ENCODE measurements at places on chromosomes 4 and X.

DNA sequence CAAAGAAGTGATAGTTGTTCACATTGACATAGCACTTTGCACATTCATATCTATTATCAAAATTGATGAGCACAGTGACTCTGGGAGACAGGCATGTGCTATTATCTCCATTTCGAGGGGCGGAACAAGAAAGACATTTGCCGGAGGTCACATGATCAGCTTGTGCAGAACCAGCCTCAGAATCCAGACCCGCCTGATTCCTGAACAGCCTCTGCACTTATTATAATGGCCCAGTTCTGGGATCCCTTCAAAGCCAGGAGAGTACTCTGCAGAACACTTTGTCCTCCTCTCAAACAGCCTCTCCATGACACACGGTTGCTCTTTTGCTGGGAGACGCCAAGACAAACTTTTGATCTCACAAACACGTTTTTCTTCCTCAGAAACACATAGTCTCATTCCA is 48.4 kb downstream of the RWDD4 start:
- peak; percentile 28 for DNase-seq

GRCh38 chr4:23999714-24000469 is 110.0 kb upstream of the PPARGC1A start:
- DNase-seq = no peak

- no peak for DNase-seq
Observed at GRCh38 chr4:13496605-13497004, 12.5 kb upstream of the RAB28 start.

- peak; percentile 5 for DNase-seq
Observed at GRCh38 chr4:24278693-24279092, 305.7 kb downstream of the DHX15 start.

DNA sequence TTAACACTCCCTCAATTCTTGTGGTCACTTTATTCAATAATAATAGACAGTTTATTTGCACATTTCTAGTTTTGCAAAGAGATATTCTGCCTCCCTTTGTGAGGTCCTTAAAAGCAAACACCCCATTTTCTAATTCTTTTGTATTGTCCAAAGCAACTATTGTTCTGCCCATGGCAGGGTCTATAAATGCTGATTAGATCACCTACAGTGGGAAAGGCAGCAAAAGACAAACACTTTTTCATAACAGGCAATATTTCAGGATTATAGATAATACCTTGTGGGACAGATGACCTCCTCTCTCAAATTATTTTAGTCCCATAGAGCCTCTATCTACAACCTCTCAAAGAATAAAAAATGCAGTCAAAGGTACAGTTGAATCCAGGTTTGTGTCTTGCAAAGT is 28.6 kb downstream of the COMMD8 start:
- no peak for DNase-seq

DNA sequence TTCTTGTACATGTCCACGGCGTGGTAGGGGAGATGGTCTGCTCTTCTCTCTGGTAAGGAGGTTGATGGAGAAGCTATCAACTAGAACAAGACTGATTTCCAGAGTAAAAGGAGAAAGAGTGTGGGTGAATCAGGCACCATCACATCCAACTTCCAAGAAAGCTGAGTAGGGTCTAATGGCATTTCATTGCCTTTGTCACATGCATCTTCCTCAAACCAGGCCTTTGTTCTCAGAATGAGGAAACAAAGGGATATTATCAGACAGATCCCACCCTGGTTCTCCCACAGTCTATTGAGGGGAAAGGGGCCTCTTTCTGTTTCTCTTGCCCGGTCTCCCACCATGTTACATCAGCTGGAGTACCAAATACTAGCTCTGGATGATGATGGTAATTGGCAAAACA is 160.2 kb upstream of the RBPJ start:
- DNase-seq = no peak

GRCh38 chr4:68326141-68326540 is 23.7 kb downstream of the YTHDC1 start:
- no peak for DNase-seq

Measured in foreskin fibroblast (primary cell).